NCI-H1417 treated with DMSO at 0.1 percent for 48 hours (cell line): ENCODE measurements at places on chromosomes 16 and 17.

DNA sequence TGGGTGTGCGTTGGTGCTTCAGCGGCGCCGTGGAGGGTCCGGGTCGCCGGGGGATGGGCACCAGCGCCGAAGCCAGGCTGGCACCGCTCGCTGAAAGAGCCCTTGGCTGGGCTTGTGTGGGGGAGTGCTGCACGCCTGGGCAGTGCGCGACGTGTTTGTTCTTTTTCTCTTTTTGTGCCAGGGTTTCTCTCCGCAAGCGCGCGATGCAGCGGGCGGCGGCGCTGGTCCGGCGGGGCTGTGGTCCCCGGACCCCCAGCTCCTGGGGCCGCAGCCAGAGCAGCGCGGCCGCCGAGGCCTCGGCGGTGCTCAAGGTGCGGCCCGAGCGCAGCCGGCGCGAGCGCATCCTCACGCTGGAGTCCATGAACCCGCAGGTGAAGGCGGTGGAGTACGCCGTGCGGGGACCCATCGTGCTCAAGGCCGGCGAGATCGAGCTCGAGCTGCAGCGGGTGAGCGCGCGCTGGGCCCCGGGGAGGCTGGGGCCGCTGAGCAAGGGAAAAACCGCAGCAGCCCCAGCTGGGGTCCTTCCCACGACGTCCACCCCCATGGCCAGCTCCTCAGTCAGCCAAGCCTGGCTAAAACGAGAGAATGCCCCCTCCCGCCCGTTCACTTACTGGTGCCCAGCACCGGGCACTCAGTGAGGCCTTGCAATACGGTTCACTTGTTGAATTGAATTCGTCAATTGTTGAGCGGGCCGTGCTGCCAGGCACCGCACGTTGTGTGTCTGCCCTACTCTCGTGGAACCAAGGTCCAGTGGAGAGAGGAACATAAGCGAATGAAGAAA lies 541 bp downstream of the GPT2 start:
- DNase-seq, result no peak

DNA sequence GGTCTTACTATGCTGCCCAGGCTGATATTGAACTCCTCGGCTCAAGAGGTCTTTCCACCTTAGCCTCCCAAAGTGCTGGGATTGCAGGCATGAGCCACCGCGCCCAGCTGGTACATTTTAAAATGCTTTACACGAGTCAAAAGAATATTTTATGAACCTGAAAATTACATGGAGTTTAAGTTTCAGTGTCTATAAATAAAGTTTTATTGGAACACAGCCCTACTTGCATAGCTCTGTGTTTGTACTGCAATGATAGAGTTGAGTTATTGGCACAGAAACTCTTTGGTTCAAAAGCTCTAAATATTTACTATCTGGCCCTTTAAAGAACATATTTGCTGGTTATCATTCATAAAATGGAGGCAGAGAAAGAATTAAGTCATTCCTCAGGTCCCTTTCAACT lies 24.3 kb downstream of the MAP2K6 start:
- no peak for DNase-seq

GRCh38 chr16:23861874-23862273 lies 26.1 kb downstream of the PRKCB start:
- no peak for DNase-seq

DNA sequence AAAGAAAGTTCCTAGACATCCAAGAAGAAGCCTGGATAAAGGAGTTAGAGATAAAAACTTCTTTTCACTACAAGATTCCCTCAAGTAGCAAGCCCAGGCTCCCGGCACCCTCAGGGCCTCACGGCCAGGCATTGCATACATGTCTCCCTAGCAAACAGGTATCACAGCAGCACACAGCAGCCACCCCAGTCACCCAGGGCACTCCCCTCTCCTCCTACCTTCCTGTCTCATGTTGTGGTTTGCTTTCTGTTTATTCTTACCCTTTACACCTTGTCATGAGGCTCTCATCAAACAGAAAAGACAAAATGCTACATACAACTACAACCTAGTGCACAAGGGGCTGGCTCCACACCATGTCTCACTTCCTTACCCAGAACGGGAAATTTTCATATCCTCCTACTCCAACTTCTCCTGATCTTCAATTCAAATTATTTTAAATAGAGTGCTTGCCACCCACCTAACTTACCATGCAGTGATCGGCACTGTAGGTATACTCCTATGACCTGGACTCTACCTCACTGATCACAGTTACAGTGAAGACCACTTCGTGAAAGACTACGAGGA lies 42.7 kb downstream of the XPO6 start:
- DNase-seq, result no peak

- no peak for DNase-seq
Measured at GRCh38 chr16:1654505-1655268, 23.4 kb upstream of the JPT2 start.

DNA sequence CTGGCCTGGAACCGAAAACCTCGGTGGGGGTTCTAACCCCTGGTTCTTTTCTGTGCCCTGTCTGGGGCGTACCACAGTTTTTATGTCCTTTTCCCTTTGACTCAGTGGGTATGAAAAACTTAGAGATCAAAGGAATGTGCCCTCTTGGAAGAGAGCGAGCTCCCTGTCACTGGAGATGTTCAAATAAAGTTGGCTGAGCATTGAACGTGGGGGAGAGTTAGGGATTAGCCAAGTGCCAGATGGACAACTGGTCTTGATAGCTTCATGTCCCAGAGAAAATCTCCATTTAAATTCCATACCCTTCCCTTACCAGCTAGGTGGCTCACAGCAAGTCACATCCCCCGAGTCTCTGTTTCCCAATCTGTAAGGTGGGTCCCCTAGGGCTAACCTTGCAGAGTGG lies 9.5 kb downstream of the ADGRG1 start:
- no peak for DNase-seq
